Activated T-helper 1 cell treated with anti-CD3 and anti-CD28 coated beads, Interleukin-12 subunit alpha, Interleukin-12 subunit beta, Interleukin-2, Interleukin-4 antibody, amounts not matched to agents 30 ng/mL and 10 ng/mL and 1 ng/mL, durations not matched to agents 14 hours and 24 hours and 36 hours (primary cell): ENCODE measurements at places on chromosomes 16 and 17.
A peak's percentile ranks its signal among the peaks of the same experiment; 100 is the strongest.

DNA sequence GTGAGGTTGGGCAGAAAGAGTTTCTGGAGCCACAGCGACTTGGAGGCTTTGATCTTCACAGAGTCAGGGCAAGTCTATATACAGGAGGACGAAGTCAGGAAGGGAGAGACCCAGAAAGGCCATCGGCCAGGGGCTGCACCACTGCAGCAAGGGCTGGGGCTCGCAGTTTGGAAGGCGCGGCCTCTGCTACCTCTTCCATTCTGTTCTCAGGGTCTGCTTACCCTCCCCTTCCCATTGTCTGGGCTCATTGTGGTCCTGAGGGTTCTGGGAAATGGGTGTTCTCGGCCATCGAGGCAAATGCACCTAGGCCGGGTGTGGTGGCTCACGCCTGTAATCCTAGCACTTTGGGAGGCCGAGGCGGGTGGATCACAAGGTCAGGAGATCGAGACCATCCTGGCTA lies 16.0 kb downstream of the ST6GALNAC1 start:
- DNase-seq: no peak

DNA sequence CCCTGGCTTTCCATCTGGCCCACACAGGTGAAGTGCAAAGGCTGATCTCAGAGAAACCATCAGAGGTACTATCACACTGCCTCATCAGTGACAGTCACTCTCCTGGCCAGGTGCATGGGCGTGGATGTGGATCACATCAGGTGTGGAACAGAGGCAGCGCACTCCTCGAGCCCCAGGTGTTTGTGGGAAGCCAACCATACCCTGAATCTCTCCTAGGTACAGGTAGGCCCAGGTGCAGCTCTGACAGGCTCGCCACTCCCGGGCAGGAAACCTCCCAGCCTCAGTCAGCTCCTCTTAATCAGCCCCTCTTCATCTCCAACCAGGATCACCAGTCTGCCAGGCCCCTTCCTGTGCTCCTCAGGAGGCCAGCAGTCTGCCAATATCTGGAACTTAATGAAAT lies 31.7 kb downstream of the TLE7 start:
- no peak for DNase-seq

DNA sequence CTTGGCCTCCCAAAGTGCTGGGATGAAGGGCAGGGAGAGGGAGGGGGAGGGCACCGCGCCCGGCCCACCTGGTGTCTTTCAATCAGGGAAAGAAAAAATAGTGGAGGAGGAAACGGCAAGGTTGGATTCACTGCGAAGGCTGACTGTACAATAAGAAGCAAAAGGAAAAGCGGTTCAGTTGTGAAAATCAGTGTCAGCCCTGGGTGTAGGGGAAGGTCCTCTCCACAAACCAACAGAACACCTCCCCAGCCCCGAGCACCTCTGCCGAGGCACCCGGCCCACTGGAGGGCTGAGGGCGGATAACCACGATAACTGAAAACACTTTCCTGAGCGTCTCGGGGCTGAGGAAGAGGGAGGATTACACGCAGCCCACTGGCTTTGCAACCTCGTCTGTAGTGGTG lies 1.4 kb upstream of the SPG7 start:
- peak; percentile 17 for DNase-seq

GRCh38 chr16:18055411-18055916 lies 281.1 kb downstream of the NPIPA8 start:
- no peak for DNase-seq

- no peak for DNase-seq
These were observed 97.2 kb downstream of the ZNF18 start for GRCh38 chr17:11900041-11900476.

GRCh38 chr16:59719121-59719520 lies 985.0 kb upstream of the GOT2 start:
- no peak for DNase-seq
